ENCODE measurements at places on chromosomes 4 and X.

DNA sequence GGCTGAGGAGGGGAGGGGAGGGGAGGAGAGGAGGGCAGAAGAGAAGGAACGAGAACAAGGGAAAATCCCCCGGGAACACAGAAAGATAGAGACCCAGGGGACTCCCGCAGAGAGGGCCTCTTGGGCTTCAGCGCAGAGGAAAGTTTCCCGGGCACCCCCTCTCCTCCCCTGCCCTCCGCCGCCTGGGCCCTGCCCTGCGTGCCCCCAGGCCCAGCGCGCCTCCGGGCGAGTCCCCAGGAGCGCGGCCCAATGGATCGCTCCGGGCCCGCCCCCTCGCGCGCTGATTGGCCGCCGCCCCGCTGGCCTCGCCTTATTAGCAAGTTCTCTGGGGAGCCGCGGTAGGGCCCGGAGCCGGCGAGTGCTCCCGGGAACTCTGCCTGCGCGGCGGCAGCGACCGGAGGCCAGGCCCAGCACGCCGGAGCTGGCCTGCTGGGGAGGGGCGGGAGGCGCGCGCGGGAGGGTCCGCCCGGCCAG, at the start of gene MSX1:
TSS of gene MSX1 (plus strand) at position 341 of the 474 bp plus-strand sequence. CDS start 235 bp downstream, outside the sequence.
- DNase-seq, result no peak

DNA sequence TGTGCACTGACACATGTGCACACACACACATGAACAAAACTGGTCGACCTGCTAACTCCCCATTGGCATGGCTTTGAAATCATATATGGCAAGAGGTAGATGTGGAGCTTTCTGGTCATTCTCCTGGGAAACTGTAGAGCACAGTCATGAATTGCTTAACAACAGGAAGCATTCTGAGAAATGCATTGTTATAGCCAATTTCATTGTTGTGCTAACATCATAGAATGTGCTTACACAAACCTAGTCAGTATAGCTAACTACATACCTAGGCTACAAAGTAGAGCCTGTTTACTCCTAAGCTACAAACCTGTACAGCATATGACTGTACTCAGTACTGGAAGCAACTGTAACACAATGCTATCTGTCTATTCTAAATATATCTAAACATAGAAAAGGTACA, 134.2 kb upstream of the SH3RF1 start:
- no peak for DNase-seq

DNA sequence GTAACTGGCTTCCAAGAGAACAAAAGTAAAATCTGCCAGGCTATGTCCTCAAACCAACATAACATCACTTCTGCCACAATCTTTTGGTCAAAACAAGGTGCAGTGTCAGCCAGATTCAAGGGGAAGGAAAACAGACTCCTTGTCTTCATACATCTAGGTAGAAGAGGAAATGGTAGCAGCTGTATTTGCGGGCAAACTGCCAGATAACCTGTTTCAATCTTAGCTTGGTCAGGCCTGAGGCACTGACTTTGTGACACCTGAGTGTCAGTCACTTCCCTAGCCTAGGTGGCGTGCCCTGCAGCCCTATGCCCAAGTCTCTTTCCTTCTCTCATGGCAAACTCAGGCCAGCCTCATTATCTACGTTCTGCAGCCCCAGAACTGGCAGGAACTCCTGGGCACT, 146.2 kb upstream of the JADE1 start:
- DNase-seq, result no peak

- no peak for DNase-seq
These were observed 459.4 kb downstream of the DTHD1 start for GRCh38 chr4:36740796-36741310.

GRCh38 chr4:81214881-81215868, at the start of gene PRKG2:
TSS of gene PRKG2 (minus strand) at chr4:81215222. CDS start at chr4:81205047, 10,175 bp downstream.
- no peak for DNase-seq

- DNase-seq, result no peak
These were observed 14.6 kb downstream of the NPNT start for GRCh38 chr4:105909787-105910281.

GRCh38 chr4:141643557-141643956, 7.2 kb downstream of the IL15 start:
- no peak for DNase-seq

DNA sequence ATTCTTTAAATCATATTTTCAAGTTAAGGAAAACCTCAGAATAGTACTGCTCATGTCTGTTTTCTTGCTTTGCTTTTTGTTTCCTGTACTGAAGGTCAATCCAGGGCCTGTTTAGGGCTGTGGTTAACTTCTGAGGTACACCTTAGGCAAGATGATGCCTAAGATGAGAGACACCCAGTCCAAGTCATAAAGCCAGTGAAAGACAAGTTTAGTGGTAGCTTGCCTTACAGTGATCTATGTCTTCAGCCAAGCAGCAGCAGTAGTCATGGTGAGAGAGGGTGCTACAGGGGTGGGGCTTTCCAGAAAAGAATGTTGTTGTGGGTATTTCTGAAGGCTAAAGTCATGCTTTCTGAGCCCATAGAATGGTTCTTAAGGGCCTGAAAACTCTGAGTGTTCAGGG, 173.7 kb downstream of the VSIG4 start:
- DNase-seq, result no peak

DNA sequence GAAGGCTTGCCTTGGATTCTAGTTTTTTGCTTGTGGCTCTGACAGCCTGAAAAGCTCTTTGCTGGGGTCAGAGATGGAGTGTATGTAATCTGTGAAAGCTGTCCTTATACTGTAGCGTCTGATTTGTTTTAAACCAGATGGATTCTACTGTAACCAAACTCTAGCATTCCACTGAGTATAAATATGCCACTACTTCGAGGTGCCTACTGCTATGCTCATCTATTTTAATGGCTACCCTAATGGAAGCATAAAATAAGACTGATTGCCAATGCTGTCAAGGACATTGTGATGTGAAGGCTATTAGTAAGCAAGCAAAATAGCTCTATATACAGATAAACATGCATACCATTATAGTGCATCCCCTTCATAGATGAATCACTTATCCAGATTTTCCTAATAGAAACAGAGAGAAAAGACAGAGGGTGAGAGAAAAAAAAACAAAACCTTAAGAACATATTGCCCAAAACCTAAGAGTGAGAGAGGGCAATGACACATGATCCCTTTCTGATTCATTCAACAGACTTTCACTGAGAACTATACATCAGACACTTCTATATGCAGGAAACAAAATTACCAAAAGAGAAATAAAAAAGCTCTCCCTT, 1025.8 kb upstream of the LCORL start:
- no peak for DNase-seq

GRCh38 chr4:20151436-20151835, 100.3 kb upstream of the SLIT2 start:
- no peak for DNase-seq

GRCh38 chrX:100984818-100985217, 15.3 kb downstream of the ARL13A start:
- no peak for DNase-seq

GRCh38 chr4:2396781-2397368, 21.6 kb downstream of the ZFYVE28 start:
- DNase-seq, result no peak

- DNase-seq, result no peak
These were observed 36.0 kb upstream of the ARSJ start for GRCh38 chr4:114015444-114015899.

- no peak for DNase-seq
These were observed 1.7 kb downstream of the OCIAD1 start for GRCh38 chr4:48832571-48832970.

DNA sequence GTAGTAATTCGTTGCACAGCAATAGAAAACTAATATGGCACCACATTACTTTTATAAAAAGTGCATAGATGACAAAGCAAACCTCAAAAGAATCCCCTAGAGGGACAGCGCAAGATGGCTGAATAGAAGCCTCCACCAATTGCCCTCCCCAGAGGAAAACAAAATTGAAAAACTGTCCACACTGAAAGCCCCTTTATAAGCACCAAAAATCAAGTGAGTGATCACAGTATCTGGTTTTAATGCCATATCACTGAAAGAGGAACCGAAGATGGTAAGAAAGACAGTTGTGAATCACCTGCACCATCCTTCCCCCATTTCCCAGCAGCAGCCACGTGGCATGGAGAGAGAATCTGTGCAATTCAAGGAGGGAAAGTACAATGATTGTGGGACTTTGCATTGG, 522.2 kb downstream of the GLUD2 start:
- no peak for DNase-seq

- no peak for DNase-seq
These were observed 46.0 kb upstream of the TEX13A start for GRCh38 chrX:105266456-105266855.

GRCh38 chr4:101707596-101707995, 82.9 kb upstream of the BANK1 start:
- no peak for DNase-seq

GRCh38 chrX:119991005-119991787, 47.6 kb upstream of the NKAP start:
- DNase-seq, result no peak

DNA sequence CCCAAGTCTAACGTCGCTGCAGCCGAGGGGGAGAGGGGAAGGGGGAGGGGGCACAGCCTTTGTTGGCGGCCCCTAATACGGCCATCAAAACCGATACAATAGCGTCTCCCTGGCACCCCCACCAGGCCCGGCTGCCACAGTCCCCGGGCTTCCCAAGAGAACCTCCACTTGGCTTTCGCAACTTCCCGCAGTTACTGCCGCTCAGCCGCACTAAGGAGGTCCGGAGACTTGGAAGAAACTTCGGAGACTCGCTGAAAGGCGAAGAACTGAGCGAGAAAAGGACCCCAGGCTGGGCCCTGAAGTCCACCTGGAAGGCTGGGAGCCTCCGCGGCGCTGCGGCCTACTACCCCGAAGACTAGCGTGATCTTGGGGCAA, 2.8 kb downstream of the NKX6-1 start:
- DNase-seq, result no peak

DNA sequence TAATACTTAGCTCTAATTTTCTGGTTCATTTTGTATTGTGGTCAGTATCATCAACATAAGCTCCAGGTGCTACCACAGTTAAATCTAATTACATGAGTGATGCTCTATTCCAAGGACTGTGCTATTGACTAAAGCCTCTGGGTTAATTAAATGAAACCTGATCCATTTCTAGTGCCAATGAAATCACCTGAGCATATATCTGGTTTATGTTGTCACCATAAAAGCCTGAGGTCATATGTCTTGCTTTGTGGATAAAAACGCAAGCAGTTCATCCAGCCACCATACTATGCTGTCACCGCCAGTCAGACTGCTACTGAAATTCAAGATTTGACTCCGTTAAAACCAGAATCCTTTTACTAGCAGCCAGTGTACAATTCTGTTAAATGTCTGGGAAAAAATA, 64.2 kb upstream of the ZNF518B start:
- no peak for DNase-seq

DNA sequence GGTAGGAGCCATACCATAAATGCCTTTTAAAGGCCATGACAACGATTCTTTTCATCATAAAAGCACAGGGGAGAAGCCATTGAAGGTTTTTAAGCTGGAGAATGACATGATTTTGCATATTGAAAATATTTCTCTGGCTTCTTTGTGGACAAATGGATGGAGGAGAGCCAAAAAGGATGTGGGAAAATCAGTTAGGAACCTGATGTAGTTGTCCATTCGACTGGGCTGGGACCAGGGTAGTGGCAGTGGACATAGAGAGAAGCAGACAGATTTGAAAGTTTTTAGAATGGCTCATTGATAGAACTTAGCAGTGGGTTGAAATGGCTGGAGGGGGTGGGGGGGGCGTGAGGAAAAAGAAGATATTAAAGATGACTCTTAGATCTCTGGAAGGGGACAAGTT, 19.7 kb upstream of the MSN start:
- no peak for DNase-seq

Measured in stimulated activated CD8-positive, alpha-beta memory T cell treated with anti-CD3 and anti-CD28 coated beads, Interleukin-7, amount 100 ng/mL, for 1 hour (primary cell).